Neural crest cell (in vitro differentiated cells): ENCODE measurements at places on chromosomes 3 and 15.

DNA sequence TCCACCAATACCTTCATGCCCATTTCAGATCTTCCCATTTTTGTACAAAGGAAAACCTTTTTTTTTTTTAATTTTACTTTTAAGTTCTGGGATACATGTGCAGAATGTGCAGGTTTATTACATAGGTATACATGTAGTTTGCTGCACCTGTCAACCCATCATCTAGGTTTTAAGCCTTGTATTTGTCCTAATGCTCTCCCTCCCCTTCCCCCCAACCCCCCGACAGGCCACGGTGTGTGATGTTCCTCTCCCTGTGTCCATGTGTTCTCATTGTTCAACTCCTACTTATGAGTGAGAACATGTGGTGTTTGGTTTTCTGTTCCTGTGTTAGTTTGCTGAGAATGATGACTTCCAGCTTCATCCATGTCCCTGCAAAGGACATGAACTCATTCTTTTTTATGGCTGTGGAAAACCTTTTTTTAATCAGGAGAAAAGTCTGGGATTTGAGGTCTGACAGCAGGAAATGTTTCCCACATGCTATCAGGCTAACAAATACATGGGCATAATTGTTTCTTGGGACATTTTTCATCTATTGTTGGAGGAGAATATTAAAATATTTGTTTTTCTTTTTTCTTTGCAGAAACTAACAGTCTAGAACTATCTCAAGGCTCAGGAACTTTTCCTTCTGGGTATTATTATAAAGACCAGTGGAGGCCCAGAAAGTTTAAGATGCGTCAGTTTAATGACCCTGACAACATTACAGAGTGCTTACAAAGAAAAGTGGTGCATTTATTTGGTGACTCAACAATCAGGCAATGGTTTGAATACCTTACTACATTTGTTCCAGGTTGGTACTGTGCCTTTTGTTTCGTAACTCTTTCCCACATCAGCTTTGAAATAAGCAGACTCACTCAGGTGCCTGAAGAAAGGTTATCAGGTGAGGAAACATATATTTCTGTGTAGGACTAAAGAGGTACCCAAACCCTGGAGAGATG is 32.8 kb upstream of the NFKBIZ start:
- no peak for DNase-seq

DNA sequence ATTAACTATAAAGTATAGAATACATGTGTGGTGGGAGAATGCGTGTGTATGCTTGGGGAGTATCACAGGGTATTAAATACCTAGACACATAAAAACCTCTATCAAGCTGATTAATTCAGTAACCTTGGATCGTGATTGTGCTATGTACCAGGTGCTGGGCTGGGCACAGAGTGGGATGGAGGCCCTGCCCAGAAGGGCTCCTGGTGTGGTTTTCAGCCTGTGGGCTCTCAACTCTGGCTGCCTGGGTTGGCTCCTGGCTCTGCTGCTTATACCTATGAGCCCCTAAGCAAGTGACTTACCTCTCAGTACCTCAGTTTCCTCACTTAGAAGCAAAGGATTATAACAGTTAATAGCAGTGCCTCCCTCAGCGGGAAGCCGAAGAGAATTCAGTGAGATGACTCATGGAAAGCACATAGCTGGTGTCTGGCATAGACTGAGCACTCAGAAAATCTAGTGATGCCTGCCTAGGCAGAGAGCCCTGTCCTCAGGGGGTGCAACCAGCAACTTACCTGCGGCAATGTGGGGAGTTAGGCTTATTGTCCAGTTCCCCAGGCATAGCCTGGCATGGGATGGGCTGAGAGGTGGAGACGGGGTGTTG is 90.6 kb upstream of the MYZAP start:
- no peak for DNase-seq

DNA sequence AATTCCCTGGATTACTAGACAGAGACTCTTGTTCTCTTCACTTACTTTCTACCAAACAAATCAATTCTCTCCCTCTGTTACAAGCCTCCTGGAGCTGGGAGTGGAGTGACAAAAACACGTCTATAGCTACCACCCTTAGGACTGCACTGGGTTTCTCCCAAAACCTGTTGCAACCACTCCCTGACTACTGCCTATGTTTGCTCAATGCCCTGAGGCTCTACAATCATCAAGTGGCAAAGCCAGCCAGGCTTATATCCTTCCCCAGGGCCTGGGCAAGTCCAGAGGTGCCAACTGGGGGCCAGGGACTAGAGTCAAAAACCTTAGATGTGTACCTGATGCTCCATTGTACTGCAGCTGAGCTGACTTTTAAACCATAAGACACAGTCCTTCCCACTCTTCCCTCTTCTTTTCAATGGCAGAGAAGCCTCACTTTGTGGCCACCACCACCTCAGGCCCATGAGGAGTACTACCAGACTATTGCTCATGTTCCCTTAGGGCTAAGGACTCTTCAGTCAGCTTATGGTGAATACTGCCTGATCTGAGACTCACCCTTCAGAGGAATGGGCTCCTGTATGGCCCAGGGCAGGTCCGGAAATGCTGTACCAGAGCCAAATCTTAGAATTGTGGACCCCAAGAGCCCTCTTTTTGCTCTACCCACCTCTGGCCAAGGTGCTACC is 125.4 kb upstream of the PLCL2 start:
- DNase-seq: no peak

DNA sequence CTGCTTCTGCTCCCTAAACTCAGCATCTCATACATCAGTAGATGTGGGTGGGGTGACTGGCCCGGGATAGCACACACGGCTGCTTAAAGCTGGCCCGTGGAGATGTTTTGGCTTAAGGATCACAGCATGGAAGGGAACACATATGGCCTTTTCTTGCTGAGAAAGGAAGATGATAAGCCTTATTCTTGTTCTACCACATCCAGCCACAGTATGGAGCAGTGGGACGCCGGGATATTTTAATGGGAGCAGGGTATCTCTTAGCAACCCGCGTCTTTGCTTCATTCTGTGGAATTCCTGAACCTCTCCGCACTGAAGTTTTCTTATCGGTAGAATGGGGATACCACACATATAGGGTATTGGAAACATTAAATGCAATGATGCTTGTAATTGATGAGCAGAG is 94.1 kb upstream of the PROK2 start:
- DNase-seq: no peak

- no peak for DNase-seq
Observed at GRCh38 chr15:25787855-25788520, 75.1 kb downstream of the ATP10A start.

DNA sequence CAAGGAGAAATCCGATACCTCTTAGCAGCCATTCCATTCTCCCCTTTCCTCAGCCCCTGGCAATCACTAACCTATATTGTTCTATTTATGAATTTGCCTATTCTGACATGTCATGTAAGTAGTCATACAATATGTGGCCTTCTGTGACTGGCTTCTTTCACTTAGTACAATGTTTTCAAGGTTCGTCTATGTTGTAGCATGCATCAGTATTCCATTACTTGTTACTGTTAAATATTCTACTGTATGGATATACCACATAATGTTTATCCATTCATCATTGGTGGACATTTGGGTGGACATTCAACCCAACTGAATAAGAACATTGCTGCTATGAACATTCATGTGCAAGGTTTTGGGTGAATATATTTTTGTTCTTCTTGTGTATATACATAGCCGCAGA is 23.4 kb downstream of the ADAMTS9 start:
- DNase-seq: no peak

DNA sequence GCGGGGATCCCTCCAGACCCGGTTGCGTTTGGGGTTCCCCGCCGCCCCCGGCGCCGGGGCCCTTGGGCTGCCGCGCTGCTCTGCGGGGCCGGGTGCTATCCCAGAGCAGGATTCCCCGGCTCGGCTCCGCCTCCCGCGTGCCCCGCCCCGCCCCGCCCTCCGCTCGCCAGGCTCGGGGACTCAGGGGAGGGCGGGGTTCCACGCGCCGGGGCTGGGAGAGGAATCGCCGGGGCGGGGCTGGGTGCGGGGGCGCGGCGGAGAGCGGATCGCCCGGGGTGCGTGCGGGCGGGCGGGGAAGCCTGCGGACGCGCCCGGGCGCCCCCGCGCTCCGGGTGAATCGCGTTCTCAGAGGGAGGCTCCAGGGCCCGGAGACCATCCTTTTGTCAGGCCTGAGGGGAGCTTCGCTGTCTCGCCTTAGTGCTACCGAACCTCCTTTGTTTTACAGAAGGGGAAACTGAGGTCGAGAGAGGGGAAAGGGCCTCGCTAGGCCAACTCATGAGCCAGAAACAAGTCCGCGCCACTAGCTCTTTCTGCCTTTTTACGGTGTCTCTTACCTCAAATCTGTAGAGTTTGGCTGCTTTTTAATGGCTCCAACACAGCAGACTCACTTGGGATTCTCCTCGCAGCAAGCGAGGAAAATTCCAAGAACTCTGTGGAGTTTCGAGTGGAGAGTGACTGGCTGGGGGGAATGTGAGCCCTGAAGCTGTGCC is at the start of gene TMEM158:
TSS of gene TMEM158 (minus strand) at position 82 of the 710 bp plus-strand sequence. CDS start 260 bp downstream, outside the sequence.
- DNase-seq: peak; percentile 60

DNA sequence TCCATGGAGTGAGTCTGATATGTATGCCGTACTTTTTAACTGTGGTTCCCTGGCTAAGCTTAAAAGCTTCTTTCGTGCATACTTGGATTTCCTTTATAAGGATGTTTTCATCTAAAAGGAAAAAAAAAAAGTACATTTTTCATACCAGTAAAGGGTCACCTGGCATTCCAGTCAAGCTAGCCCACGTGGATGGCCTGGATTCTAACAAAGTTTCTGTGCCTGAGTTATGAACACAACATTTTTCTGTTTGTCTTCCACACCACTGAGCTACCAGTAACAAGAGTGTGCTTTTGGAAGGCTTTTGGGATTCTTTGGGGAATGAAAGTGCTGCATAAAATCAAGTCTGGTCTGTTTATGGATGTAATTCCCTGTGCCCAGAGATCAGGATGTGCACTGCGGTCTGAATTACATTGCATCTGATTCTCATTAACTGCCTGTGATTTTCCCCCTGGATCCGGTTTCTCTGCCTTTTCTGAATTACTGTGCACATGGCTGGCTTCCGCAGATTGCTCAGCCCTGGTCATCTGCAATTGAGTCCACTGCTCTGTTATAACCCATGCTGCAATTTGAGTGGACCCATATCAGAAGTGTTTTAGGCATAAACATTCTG is 38.2 kb upstream of the MAGI1 start:
- DNase-seq: no peak

GRCh38 chr3:71695000-71695482 is 30.2 kb downstream of the EIF4E3 start:
- DNase-seq: no peak

GRCh38 chr3:127544192-127544802 is 46.2 kb downstream of the TPRA1 start:
- DNase-seq: peak; percentile 86

DNA sequence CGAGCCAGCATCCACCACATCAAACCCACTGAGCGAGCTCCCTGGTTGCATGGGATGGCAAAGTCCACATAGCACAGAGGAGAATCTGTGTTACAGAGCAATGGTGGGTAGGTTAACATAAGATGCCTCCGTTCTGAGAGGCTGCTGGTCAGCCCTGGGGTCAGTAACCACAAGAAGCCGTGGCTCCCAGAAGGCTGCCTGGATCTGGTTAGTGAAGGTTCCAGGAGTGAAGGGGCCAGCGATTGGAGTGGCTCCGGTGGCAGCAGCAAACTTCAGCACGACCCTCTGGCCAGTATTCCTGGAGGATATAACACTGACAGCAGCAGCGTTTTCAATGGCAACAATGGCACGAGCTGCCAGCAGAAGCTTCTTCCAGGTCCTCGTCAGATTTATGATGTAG is 18.4 kb upstream of the PIGZ start:
- no peak for DNase-seq

DNA sequence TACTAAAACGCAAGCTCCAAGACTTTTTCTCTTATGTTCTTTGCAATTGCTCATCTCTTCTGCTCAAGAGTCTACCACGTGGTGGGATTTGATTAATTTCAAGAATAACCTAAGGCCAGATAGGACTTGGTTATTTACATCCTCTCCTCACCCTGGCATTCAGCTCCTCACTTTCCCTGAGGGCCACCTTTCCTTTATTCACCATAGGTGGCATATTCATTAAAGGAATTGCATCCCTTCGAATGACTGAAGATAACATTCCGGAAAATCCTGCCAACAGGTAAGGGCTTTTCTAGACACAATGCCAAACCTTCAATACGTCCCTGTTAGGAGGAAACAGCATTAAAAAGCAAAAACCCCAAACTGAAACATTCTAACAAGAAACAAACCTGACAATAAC is 220.0 kb upstream of the KBTBD8 start:
- DNase-seq: no peak

DNA sequence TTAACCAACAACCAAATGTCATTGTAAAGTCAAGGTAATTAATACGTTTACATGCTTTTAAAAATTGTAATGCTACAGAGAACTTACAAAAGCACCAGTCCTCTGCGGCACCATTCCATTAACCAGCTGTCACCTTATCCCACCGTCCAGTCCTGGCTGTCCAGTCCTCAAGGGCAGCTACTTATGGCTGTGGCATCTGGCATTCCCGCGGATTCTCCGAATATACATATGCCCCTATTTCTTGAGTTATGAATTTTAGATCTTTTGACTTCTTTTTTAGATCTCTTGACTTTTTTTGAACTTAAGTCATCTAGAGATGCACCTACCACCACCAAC is 382 bp upstream of the POMGNT2 start:
- DNase-seq: no peak

GRCh38 chr3:169744366-169745054 is 20.4 kb downstream of the TERC start:
- DNase-seq: no peak

DNA sequence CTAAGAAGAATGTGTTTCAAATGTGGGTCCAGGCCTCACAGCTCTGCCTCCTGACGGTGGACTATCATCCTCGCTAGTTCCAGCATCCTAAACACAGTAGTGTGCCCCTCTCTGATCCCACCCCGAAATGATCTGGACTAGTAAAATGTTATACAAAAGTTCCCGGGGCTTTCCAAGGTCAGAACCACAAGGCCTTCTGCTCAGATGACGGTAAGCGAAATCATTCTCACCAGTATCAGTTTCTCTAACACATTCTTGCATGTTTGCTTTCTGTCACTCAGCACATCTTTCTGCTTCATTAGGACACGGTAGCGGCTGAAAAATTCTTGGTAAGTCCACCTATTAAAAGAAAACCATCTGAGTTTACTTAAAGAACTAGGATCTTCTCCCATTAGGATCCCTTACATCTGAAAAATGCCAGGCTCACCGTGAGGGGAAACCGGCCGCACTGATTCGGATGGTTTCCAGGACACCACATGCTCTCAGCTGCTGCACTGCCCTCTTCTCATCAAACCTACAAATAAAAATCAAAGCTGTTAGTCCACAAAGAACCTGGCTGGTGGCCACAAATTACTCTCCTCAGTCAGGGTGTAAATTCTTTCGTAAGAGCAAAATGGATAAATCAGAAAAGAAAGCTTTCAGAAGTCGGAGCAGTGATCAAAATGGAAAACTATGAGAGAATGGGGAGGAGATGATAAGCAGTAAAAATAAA is 83.9 kb upstream of the MYO5C start:
- DNase-seq: no peak

DNA sequence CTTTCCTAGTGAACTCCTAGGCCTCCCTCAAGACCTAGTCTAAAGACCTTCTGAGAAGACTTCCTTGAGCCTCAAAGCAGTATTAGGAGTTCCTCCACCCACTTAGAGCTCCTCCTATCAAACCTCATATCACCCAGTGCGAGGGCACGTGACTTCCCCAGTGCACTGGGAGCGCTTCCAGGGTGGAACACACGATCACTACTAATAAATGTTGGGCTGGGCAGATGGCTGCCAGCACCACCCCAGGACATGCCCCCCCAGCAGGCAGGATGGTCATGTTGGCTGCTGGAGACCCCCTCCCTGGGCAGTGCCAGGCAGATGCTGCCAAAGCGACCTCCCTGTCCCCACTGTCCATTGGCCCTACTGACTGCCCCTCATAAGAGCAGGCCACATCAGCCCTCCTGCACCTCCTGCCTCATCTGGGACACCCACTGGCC is 8.5 kb upstream of the PLXND1 start:
- no peak for DNase-seq

GRCh38 chr3:197427021-197427420 is 128.6 kb upstream of the DLG1 start:
- no peak for DNase-seq
